ENCODE measurements at places on chromosomes 12 and 14.

- no peak for DNase-seq
These were observed 224.5 kb downstream of the VRK1 start for GRCh38 chr14:97021571-97022168.

GRCh38 chr12:24268663-24269186 lies 319.3 kb upstream of the SOX5 start:
- no peak for DNase-seq

GRCh38 chr14:103204852-103205540 lies 81.7 kb downstream of the TNFAIP2 start:
- no peak for DNase-seq

DNA sequence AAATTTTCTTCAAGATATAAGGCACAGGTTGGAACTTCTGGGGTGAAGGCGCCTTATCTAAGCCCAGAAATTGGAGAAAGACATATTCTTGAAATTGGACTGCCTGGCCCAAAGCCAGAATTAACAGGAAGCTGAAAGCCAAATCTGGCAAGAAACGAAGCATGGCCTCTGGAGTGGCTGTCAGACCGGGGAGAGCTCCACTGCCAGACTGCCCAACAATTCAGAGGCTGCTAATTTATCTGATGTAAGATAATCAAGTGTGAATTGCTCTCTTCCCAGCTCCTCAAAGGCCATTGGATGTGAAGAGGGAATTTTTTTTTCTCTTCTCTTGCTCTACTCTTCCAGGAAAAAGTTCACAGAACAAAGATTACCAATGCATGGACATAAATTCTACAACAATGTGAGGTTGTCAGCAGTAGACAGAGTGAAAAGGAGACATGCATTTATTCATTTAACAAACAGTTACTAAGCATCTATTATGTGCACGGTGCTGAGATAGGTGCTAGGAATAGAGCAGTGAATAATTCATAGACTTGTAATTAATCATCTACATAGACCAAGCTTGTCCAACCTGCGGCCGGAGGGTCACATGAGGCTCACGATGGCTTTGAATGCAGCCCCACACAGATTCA lies at the start of gene GDF3:
TSS of gene GDF3 (minus strand) at position 210 of the 632 bp plus-strand sequence. CDS start at position 163, 47 bp downstream.
- DNase-seq: no peak

GRCh38 chr12:24947541-24948419 lies 1.1 kb downstream of the BCAT1 start:
- no peak for DNase-seq

GRCh38 chr12:30973175-30973574 lies 46.6 kb downstream of the TSPAN11 start:
- no peak for DNase-seq

DNA sequence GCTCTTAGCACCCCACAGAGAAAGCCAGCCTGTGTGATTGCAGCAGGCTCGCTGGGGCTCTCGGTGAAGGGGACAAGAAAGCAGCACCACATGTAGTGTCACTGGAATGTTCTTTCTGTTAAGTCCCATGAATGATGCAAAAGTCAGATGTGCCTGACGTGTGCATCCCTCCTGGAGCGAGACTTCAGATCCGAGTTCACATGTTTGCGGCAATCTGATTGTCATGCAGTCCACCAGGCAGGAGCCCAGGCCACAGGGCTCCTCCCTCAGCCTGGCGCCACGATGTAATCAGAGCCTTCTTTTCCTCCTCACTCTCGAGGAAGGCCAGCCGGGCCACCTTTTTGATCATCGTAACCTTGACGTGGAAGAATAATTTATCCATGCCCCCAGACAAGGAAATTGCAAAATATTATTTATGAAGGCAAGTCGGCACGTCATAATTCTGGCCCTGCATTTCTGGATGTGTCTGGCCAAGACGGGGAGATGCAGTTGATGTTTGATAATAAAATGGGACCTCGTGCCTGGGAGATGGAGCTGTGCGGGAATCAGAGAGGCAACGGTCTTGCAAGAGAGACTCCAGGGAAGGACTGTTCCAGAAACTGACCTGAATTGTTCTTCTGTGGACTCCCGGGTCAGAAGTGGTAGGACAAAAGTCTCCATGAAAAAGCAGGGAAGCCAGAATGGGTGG lies 214.6 kb downstream of the PHETA1 start:
- no peak for DNase-seq

- no peak for DNase-seq
These were observed 514.0 kb downstream of the FUT8 start for GRCh38 chr14:65926504-65926903.

DNA sequence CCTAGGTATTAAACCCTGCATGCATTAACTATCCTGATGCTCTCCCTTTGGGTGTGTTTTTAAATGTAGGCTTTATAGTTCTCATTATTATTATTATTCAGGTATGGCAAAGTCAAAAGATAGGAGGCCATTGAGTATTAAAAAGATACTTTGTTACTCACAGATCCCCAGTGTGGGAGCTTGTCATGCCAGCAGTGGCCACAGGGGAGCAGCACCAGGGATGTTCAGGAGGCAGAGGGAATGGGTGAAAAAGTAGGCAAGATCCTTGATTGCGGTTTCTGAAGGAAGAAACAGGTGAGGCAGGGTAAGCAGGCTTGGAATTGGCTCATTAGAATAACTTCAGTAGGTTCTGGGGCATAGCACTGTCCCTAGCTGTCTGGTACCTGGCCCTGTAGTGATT lies 382.2 kb downstream of the MED13L start:
- peak; percentile 13 for DNase-seq

DNA sequence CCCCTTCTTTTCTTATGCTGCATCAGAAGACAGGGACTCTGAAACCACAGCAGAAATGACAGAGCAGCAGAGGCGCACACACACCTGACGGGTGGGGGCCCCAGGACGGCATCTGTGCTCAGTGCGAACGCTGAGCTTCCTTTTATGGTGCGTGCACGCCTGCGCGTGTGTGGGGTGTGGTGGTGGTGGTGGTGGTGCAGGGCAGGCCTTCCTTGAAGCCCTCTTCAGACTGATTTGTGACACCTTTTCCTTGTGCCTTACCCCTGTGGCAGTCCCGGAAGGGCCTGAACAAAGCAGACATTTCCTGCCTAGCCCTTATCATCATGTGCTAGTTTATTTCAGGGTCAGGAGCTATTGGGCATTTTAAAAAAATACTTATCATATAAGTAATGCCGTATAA lies 75.7 kb downstream of the TSPAN9 start:
- DNase-seq: peak; percentile 32

DNA sequence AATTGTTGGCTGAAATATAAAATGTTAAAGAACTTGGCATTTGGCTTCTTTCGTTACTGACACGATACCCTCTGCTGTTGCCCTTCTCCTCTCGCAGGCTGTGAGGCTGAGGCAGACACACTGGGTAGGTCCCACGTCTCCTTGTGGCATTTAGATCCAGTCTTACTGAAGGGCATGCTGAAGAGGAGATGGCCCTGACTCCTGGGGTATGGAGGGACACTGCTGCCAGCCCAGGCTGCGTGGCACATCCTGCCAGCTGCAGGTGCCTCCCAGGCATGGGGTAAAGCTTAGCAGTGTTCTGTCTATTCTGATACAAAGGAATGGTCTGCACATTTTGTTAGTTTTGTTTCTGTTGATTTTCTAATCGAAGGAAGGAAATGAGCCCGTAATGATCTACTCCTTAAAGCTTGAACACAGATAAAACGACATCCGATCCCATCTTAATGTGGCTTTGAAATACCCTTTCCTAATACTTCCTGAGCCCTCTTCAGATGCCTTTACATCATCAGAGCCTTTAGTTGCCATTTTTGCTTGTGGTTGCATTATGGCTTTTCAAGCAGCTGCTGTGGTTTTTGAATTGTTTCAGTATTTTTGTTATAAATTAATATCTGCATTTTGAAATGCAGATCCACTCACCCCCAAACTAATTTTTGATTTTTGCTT lies 61.1 kb downstream of the WDR20 start:
- no peak for DNase-seq

DNA sequence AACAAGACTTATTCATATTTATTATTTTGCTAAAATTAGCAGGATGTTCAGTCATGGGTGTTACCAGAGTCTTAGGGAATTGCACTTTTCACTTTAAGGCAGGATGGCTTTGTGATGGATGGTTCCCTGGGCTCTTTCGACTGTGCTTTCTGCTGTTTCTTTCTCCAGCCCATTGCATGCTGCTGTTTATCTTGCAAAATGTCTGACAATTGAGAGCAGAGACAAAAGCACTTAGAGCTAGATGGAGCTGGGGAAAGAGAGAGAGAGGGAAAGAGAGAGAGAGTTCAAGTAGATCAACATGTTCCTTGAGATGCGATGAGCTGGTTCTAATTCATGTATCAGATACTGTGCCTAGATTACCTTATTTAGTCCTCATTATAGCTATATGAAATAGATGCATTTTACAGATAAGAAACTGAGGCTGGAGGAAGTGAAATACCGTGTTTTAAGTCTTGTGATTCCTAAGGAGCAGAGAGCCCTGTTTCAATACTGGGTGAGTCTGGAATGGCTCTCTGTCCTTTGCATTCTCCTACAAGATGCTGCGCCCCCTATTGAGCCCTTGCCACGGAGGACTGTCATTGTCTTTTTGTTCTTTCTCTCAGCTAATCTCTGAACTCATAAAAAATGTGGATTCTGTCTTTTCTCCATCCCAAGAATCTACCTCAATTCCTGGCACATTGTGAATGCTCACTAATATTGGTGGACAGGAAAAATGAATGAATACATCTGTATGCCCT lies 227.9 kb downstream of the ALG10B start:
- no peak for DNase-seq

- no peak for DNase-seq
These were observed 103.7 kb upstream of the EEA1 start for GRCh38 chr12:93032758-93033157.

GRCh38 chr12:53097564-53098353 lies at the start of gene IGFBP6:
IGFBP6 (plus strand) TSS chr12:53097667; CDS start chr12:53097718, 51 bp downstream.
- DNase-seq: peak; percentile 74

DNA sequence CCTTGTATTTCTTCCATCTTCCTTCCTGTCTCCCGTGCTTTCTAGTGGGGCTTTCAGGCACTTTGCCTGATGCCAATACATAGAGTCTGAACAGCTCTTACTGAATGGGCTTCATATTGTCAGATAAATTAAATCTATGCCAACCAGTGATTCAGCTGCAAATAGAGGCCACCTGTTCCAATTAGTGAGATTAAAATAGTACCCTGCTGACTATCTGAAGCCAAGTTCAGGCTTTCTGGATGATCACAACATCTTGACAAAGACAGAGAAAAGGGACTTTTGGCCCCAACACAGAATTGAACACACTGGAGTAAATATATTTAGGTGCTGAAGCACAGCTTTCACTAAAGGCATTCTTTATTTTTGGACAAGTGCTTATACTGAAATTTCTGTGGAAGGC lies 11.8 kb downstream of the TMCC3 start:
- no peak for DNase-seq

- DNase-seq: no peak
These were observed 693.0 kb downstream of the LRFN5 start for GRCh38 chr14:42299692-42300091.

- no peak for DNase-seq
These were observed 11.0 kb downstream of the DLGAP5 start for GRCh38 chr14:55180434-55180833.

- DNase-seq: no peak
These were observed 70.9 kb downstream of the MON2 start for GRCh38 chr12:62537551-62537950.

DNA sequence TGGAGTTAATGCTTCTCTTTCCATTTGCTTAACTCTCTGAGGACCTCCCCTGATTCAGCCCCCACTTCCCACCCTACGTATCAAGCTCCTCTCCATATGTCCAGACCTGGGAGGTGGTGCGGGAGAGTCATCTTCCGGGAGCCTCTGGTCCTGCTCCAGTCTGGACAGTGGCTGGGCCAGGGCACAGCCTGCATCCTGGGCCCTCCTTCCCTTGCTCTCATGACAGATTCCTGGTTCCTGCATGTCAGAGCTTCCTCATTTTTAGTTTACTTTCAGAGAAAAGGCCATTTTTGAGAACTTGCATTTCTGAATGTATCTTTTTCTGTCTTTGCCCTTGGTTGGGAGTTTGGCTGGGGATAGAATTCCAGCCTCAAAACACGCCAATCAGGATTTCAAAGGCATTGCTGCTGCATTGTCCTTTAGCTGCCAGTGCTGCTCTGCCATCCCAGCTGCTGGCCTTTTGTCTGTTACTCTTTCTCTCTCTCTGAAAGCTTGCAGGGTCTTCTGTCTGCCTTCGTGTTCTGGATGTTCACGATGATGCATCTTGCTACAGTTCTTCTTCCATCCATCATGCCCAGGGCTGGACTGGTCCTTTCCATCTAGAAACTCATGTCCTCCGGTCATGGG lies 54.7 kb downstream of the SLC6A12 start:
- no peak for DNase-seq

GRCh38 chr12:76942267-76942666 lies 63.4 kb upstream of the CSRP2 start:
- DNase-seq: no peak

DNA sequence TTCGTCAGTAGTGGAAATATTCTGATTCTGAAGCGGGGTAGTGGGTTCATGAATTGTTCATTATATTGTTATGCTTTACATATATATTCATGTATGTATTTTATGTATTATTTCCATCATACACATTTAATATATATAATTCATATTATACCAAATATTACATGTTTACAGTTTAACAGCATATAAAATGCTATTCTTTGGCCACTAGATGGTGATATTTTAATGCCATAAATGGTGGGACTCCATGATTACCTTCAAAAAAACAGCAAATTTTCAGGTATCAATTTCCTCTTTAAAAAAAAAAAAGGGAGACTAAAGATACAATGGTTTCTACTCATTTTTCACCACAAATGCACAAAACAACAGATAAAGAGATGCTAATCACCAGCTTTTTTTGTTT lies 41.0 kb downstream of the BDKRB1 start:
- no peak for DNase-seq

- no peak for DNase-seq
These were observed 13.4 kb downstream of the CKAP4 start for GRCh38 chr12:106234449-106234848.

DNA sequence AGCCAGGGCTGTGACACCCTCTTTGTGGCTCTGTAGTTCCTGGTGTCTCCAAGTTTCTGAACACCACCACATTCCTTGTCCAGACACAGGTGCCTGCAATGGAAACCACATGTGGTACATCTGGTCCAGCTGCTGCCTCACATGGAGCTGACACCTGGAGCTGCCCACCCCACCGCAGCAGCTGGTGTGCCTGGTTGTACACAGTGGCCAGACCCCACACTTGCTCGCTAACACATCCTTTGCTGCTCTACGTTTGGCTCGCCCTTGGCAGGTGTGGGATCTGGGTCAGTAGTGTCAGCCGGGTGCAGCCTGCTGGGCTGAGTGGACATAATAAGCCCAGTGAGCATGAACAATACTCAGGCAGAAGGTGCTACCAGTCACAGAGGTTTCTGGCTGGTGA lies 198.9 kb downstream of the ADGRD1 start:
- DNase-seq: no peak

- DNase-seq: no peak
These were observed 82.2 kb downstream of the DRAM1 start for GRCh38 chr12:101959607-101960006.

- DNase-seq: no peak
These were observed 128.4 kb downstream of the NTF3 start for GRCh38 chr12:5560265-5560664.

DNA sequence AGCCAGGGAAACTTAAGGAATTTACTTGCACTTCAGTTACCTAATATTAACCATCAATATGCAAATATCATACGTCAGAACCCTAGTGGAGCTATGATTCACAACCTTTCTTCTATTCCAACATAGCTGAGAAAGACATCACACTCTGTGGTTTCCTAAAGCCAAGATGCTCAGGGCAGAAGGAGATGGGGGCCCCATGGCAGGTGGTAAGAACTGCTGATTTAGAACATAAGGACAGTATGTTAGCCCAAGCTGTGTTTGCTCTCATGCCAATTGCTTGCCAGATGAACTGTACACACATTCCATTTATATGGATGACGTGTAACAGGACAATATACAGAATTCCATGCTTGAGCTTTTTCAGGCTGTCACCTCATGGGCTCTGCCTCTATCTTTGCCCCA lies 34.6 kb downstream of the HECTD4 start:
- DNase-seq: peak; percentile 5

Measured in activated CD4-positive, alpha-beta T cell treated with anti-CD3 and anti-CD28 coated beads for 48 hours (primary cell).